Putamen (tissue), 1 donor: ENCODE measurements at places on chromosomes 12 and 14.

DNA sequence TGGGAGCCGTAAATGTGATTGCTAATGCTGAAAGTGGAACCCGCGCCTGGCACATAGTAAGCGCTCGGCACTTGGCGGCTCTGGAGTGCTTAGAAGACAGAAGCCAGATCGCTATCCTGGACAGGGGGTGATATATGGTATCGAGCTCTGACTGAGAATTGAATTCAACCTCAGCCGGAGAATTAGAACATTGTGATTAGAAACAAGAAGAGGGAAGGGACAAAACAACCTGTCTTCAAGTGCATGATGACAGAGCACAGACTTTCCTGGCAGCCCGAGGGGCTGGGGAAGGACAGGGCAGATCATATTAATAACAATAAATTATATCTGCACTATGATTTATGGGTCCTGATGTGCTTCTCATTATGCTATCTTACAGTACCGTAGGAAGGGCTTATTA is 66.9 kb upstream of the TBX3 start:
- DNase-seq, result no peak

GRCh38 chr12:45423931-45424330 is 208.0 kb downstream of the ANO6 start:
- DNase-seq, result no peak

- peak; percentile 15 for DNase-seq
Measured at GRCh38 chr12:43836475-43836989, 651 bp downstream of the TMEM117 start.

- peak; percentile 74 for DNase-seq
Measured at GRCh38 chr12:9064201-9064814, 51.4 kb downstream of the A2M start.
